Activated naive CD4-positive, alpha-beta T cell treated with anti-CD3 and anti-CD28 coated beads for 36 hours (primary cell): ENCODE measurements at places on chromosomes 6 and 20. TPM values are rescaled to one million over a fixed set of nuclear protein-coding genes. Genes with fewer than 3 reads are reported as not detected.

The MLIP gene
- total RNA-seq: not detected

The RSPO3 gene
- not detected for total RNA-seq

DNA sequence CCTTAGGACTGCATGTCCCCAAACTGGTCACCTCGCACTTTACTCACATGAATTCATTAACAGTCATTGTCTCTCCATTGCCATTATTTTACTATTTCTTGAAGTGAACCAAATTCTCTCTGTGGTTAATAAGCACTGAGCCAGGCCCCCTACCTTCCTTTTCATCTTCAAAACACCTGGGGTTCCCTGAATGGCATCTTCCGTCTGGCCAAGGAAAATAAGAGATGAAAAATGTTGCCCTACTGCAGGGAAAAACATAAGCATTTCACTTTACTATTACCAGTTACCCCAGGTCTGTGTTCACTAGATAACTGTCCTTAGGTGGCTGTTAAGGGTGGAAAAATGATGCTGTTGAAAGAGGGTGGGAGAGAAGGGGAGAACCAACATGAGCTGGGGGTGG is 10.0 kb upstream of the NKX2-2 start:
- DNase-seq: no peak

DNA sequence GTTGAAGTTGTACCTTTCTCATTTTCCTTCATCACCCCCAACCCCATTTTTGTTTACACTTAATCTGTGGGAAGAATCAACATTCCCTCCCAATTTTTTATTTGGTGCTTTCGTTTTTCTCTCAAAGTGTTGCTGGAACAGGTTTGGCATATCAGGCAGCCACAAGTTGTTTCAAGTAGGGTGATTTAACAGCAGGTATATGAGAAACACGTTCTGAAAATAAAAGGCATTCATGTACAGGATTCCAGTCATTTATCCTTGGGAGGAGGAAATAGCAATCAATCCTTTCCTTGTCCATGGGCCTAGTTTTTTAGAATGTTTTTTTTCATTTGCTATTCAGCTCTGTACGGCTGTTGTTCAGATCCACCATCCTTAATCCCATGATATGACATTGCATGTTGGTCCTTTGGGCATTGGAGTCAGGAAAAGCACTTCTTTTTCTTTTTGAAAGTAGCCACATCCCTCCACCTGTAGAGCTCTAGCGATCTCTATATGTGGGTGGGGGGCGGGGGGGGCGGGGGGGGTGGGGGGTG is 120.2 kb downstream of the JARID2 start:
- no peak for DNase-seq

GRCh38 chr20:1240549-1240948 is 14.7 kb downstream of the RAD21L1 start:
- no peak for DNase-seq
